ENCODE measurements at places on chromosomes 1 and 21. TPM values are rescaled to one million over a fixed set of nuclear protein-coding genes. Genes with fewer than 3 reads are reported as not detected.

NCF2 gene
- 3.3 TPM for total RNA-seq

CLCNKA gene
- total RNA-seq: not detected

LCE1A gene
- total RNA-seq: not detected

PGLYRP4 gene
- total RNA-seq: not detected

HSPA6 gene
- 1.1 TPM for total RNA-seq

SPATA1 gene
- 0.75 TPM for total RNA-seq

SLFNL1 gene
- total RNA-seq: not detected

LEPROT gene
- total RNA-seq: 39.6 TPM

OR2L13 gene
- not detected for total RNA-seq

INPP5B gene
- 5.0 TPM for total RNA-seq

HES4 gene
- 64.7 TPM for total RNA-seq

MROH9 gene
- total RNA-seq: not detected
